ENCODE measurements at places on chromosomes 3 and 15.

DNA sequence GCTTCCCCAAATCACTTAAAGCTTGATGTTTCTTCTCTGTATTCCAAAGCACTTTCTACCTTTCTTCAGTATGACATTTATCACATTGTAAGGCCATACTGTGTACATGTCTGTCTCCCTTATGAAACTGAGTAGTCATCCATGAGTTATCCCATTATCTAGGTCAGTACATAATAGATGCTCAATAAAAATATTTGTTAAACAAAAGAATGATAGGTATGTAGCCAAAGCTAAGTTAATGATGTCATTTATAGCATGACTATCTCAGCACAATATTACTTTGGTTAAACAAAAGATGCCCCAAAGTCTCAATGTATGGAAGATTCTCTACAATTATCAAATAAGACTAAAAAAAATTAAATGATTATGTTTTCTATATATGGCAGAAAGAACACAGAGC is 3.1 kb upstream of the TMCO5A start:
- no peak for DNase-seq

DNA sequence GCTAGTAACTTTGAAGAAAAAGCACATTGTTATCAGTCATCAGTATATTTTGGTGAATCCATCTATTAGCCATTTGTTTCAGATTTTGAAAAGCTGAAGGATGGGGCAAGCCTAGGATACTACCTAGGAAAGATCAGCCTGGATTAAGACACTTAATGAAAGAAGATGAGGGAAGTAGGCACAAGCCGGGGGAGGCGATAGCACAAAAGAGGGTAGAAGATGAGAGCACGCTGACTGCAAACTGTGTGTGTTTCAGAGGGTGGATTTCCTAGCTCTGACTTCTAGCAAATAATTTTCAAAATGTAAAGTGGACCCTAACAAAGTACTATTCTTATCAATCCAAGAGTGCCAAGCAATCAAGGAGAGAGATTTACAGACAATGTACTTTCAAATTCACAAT is 22.2 kb upstream of the SOX2 start:
- no peak for DNase-seq

GRCh38 chr15:68025835-68026424 is 28.2 kb upstream of the PIAS1 start:
- no peak for DNase-seq

DNA sequence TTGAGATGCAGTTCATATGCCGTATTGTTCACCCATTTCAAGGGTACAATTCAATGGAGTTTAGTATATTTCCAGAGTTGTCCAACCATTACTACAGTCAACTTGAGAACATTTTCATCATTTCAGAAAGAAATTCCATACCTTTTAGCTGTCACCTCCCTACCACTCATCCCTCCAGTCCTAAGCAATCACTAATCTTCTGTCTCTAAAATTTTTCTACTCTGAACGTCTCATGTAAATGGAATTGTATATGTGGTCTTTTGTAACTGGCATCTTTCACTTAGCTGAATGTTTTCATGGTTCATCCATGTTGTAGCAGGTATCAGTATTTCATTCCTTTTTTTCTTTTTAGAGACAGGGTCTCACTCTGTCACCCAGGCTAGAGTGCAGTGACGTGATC is 51.1 kb downstream of the CMTM7 start:
- DNase-seq: no peak

DNA sequence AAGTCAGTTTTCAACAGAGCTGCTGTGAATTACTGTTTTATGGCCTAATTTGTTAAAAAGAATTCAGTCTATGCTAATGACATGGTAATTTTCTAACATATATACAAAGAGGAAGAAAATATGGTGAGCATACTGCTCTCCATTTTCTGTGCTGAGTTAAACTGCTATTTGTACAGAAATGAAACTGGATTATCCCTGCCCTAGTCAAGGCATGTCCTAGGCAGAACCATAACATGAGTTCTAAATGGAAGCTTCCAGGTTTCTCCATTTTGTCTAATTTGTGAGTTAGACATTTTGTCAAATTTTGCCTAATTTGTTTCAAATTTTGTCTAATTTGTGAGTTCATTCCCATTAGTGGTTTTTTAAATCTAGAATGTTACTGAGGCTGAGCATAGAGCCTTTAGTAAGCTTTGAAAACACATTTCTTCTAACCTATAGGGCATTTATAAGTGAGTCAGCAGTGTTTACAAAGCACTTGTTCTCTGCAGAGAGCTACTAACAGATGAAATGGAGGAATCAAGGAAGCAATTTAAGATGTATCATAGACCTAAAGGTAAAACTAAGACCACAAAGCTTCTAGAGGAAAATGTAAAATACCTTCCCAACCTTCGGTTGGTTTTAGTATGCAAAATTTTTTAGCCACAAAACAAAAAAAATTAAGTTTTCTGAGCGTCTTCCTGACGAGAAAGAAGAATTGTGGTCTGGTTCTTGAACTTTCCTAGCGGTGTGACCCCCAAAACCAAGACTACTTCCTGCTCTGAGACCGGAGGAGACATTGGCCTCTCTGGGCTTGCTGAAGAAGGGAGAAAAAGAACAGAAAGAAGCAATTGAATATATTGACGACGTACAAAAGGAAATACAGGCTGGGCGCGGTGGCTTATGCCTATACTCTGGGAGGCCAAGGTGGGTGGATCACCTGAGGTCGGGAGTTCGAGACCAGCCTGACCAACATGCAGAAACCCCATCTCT is 9.8 kb downstream of the P2RY14 start:
- DNase-seq: no peak

DNA sequence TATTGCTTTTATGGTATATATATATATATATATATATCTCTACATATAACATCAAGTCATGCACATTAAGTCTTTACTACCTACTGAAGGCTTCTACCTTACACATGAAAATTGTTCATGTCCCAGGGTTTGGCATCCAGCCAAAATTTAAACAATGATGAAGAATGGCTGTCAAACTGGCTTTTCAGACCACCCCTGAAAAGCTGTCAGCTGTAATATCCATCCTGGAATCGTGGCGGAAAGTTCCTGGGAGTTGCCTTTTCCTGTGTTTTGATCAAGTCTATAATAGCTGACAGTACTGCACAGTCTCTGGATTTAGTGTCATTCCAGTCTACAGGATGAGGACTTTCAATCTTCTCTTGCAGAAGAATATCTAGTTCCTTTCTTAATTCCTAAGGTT is 48.3 kb downstream of the DHX36 start:
- DNase-seq: no peak

DNA sequence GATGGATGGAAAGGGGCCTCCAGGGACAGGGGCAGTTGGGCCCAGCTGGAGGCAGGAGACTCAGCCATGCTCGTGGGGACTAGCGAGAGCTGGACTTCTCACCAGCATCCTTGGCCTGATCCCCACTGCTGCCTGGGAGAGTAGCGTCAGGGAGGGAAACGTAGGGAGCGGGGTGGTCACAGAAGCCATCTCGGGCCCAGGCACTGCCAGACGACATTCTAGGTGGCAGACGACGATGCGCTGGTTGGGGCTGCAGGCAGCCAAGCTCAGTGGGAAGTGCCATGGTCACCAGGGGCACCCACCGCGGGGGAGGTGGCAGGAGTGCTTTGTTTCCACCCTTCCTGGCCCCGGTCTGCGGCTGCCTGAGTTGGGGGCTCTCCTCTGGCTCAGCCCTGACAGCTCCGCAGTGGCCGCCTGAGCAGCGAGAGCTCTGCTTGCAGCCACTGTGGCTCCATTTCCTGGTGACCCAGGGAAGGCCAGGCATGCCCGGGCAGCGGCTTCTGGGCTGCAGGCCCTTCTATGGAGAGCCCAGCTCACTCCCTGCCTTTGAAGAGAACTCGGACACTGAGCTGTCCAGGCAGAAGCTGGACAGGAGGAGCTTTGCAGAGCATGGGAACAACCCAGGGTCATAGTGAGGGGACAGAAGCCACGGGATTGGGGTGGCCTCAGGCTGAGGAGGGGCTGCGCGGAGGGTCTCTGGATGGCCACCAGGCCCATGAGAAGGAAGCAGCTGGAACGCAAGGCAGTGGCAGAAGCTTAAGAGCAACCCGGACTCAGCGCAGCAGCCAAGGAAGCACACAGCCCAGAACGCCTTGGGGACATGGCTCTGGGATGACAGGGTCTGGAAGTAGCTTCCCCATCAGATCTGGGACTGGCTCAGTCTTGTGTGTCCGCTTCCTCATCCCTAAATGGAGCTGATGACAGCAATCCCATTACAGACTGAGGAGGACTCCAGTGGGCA is 30.8 kb downstream of the KLHL25 start:
- DNase-seq: no peak
